Cortex of kidney (tissue), 1 donor: ENCODE measurements at places on chromosomes 3 and 15.

DNA sequence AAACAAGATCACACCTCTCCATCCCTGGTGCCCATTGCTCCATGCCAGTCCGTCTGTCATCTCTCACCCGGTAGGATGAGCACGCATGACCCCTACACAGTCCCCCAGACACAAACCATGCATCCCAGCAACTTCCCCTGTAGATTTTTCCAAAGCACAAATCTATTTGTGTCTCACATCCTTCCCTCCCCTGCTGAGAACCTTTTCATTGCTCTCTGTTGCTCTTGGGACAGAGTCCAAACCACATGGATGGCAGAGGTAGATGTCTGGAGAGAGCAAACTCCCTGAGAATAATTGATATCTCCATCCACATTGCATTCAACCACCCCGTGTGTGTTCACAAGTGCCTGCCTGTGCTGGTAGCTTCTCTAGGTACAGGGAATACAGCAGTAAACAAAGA lies 29.9 kb upstream of the LRTM1 start:
- DNase-seq: no peak

DNA sequence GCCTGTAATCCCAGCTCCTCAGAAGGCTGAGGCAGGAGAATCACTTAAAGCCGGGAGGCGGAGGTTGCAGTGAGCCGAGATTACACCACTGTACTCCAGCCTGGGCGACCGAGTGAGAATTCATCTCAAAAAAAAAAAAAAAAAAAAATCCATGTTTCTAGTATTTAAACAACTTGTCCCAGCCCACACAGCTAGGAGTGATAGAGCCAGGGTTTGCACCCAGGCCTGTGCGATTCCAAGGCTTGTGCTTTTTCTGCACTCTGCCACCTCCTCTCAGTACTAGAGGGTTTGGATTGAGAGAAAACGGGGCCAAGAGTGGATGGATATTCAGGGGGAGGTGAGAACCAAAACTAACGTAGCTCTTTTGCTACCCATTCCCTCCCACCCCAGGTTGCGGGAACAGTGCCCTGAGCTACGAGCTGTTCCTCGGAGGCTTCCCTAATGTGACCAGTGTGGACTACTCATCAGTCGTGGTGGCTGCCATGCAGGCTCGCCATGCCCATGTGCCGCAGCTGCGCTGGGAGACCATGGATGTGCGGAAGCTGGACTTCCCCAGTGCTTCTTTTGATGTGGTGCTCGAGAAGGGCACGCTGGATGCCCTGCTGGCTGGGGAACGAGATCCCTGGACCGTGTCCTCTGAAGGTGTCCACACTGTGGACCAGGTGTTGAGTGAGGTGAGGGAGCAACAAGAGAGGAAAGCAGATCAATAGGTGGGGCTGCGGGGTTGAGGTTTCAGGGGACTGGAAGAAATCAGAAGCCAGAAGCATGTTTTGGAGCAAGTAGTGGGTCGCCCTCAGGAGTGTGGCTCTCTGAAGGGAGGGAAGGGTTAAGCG lies 4.1 kb downstream of the CAMK2N2 start:
- DNase-seq: no peak

- no peak for DNase-seq
These were observed 8.1 kb upstream of the ADPRH start for GRCh38 chr3:119571230-119571629.

GRCh38 chr15:69189157-69189556 lies 28.7 kb downstream of the GLCE start:
- DNase-seq: no peak

- DNase-seq: no peak
These were observed 223.0 kb upstream of the BHLHE40 start for GRCh38 chr3:4756057-4756775.

DNA sequence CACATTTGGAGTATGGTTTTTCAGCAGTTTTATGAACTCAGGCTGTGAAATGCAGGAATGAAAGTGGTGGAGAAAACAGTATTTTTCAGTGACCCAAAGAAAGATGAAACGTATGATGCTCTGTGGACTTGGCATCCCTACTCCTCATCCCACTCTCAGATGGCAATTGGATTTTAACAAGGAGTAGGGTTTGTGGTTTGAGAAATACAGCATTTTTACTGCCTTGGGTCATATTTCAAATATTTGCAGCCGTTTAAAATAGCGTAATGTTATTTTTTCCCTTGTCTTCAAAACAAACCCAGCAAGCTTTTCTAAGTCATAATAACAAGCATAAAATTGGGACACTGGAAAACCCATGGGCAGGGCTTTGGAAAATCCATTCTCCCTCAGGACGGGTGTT lies 117.2 kb upstream of the LRIG1 start:
- no peak for DNase-seq

- no peak for DNase-seq
These were observed 128.4 kb upstream of the ZBED2 start for GRCh38 chr3:111723293-111724215.

- DNase-seq: no peak
These were observed 95.4 kb downstream of the ZNF621 start for GRCh38 chr3:40620151-40620550.

GRCh38 chr3:79314544-79314943 lies 453.3 kb downstream of the ROBO1 start:
- no peak for DNase-seq

DNA sequence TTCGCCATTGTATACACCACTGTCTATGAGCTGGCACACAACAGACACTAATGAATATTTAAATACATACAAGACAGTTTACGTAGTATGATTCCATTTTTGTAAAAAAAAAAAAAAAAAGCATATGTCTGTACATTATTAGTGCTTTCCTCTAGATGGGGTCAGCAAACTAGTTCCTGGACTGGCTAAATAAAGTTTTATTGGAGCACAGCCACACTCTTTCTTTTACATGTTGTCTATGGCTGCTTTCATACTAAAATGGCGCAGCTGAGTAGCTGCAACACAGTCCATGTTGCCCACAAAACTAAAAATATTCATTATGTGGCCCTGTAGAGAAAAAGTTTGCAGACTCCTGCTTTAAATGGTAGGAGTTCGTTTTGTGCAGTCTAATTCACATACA lies 70.7 kb upstream of the FRMD4B start:
- no peak for DNase-seq

DNA sequence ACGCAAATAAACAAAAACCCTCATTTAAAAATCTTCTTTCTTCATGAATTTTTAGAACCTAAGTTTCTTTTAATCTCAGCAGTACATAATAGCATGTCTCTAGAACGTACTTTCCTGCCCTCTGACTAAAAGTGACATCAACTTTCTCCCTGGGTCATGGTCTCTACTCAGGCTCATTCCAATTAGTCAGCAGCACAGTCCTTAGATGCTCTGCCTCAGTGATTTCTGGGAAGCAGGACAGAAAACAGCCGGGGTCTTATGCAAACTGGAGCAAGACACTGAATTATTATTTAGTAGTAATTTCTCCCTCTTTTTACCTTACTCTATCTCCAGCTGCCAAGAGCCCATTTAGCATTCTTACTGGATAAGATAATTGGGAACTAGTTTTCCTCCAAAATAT lies 365.2 kb downstream of the TUSC7 start:
- no peak for DNase-seq

DNA sequence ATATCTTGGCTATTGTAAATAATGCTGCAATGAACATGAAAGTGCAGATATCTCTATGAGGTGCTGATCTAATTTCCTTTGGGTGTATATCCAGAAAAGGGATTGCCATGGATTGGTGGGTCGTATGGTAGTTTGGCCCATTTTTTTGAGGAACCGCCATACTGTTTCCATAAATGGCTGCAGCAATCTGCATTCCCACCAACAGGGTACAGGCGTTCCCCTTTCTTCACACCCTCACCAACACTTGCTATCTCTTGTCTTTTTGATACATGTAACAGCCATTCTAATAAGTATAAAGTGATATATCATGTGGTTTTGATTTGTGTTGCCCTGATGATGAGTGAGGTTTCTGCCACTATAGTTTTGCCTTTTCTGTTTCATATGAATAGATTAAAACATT lies 146.7 kb downstream of the NR2F2 start:
- no peak for DNase-seq

- no peak for DNase-seq
These were observed 94.8 kb downstream of the IGF1R start for GRCh38 chr15:98743177-98743576.

GRCh38 chr3:112579232-112579631 lies 17.4 kb downstream of the SLC35A5 start:
- DNase-seq: no peak

DNA sequence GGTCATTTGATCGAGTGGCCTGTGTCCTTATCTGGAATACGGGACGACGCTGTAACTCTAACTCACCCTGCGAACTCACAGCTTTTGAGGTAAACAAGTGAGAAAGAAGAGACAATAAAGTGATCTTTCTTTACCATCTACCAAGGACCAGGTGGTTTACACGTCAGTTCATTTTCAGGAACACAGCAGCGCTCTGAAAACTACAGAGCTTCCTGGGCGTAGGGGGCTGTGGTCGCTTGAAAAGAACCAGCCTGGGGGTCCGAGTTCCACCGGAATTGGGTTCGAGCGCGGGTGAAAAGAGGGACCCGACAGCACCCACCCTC lies 357 bp downstream of the KIAA1143 start:
- DNase-seq: no peak

GRCh38 chr3:151687076-151687475 lies 46.7 kb upstream of the AADACL2 start:
- no peak for DNase-seq

DNA sequence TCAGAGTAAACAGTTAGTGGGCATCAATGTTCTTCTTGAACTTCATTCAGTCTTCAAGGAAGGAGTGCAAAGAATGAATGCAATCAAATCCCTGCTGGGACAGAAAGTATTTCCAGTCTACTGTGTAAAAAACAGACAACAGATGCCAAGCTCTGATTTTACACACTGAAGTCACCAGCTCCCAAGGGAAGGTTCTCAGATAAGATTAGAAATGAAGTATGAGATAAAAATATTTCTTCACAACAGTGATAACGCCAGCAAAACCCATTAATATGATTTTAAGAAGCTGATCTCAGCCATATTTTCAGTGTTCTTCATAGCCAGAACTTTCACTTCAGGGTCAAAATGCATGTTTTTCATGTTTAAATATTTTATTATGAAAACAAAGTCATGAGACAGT lies 265.6 kb downstream of the CTNNB1 start:
- DNase-seq: no peak

- no peak for DNase-seq
These were observed 3.7 kb downstream of the MELTF start for GRCh38 chr3:197025736-197026480.

GRCh38 chr3:166498446-166498845 lies 661.2 kb upstream of the BCHE start:
- DNase-seq: no peak

DNA sequence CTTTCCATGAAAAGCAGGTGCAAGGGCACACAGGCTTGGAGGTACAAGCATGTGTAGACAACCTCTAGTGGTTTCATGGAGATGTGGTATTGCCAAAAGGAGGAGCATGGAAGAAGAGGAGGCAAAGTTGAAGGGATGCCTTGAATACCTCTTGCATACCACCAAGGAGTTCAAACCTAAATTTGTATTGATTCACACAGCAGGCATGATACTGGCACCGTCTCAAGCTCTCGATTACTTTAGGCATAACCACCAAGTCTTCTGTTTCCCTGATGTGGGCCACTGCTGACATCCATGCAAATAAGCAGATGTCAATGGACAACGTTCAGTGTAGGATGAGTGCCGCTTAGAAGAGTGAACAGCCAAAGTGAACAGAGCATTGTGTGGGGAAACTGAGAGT lies 87.1 kb downstream of the SCN11A start:
- DNase-seq: no peak

- DNase-seq: no peak
These were observed 158.5 kb downstream of the FBLN2 start for GRCh38 chr3:13707456-13707855.

- DNase-seq: no peak
These were observed 139.4 kb upstream of the NUDT16 start for GRCh38 chr3:131242201-131242600.

GRCh38 chr3:190644035-190644434 lies 130.2 kb downstream of the IL1RAP start:
- no peak for DNase-seq

DNA sequence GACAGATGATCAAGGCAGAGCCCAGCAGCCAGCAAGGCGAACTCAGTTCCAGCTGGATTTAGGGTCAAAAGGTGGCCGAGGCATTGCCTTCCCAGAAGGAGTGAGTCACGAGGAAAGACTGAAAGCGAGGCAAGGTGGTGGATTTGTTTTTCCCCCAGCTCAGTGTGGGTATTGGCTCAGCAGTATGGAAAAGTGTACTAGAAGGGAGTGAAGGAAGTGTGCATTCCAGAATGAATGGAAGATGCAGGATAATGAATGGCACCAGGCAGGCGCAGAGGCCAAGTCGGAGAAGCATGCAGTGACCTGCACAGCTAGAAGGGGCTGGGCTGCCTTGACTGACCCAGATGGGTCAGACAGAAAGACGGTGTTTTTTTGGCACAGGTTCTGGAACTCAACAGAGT lies 46.3 kb downstream of the FOXP1 start:
- DNase-seq: no peak

DNA sequence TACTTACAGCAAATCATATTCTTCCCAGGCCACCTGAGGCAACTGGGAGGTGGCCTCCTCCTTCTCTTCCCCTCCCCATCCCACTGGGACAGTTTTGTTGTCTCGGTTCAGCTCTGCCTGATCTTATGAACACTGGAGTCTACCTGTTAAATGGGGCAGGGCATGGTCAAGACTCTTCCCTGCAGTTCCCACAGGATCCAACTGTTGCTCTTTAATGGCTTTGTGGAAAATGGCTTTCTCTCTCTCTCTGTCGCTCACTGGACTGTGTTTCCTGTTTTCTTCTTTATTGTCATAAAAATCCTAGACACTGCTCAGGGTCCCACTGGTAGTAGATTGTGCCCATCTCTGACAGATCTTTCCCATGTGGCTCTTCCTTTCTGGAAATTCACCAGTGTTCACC lies 40.2 kb downstream of the SLC27A2 start:
- no peak for DNase-seq

- DNase-seq: no peak
These were observed 426 bp downstream of the PRKCD start for GRCh38 chr3:53161450-53161819.

GRCh38 chr3:135565546-135565945 lies 400.0 kb upstream of the PPP2R3A start:
- no peak for DNase-seq

GRCh38 chr3:128577711-128578110 lies 72.9 kb downstream of the RPN1 start:
- no peak for DNase-seq

- DNase-seq: no peak
These were observed 13.2 kb downstream of the TM4SF4 start for GRCh38 chr3:149487598-149488197.

- DNase-seq: no peak
These were observed 22.9 kb downstream of the PRR23E start for GRCh38 chr3:127215714-127216414.

DNA sequence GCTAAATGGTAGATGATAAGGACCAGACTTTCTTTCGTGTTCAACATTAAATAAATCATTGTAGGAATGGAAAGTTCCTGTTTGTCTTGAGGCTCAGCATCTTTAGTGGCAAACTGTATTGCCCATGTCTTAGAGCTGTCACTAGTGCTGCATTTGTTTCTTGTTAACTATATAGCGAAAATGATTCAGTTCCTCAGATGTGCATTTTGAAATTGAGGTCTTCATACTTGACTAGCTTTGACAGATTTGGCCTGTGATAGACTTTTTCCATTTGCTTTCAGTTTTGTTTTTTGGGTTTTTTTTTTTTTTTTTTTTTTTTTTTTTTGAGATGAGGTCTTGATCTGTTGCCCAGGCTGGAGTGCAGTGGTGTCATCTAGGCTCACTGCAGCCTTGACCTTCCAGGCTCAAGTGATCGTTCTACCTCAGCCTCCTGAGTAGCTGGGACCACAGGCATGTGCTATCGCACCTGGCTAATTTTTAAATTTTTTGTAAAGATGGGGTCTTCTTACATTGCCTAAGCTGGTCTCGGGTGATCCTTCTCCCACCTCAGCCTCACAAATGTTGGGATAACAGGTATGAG lies 9.5 kb upstream of the RPLP1 start:
- DNase-seq: no peak
